ENCODE measurements at places on chromosomes 3 and 15.

GRCh38 chr3:49717959-49718857 lies 1.3 kb downstream of the AMIGO3 start:
- DNase-seq = no peak

- DNase-seq = no peak
Observed at GRCh38 chr3:159796744-159797143, 191.9 kb upstream of the IL12A start.

DNA sequence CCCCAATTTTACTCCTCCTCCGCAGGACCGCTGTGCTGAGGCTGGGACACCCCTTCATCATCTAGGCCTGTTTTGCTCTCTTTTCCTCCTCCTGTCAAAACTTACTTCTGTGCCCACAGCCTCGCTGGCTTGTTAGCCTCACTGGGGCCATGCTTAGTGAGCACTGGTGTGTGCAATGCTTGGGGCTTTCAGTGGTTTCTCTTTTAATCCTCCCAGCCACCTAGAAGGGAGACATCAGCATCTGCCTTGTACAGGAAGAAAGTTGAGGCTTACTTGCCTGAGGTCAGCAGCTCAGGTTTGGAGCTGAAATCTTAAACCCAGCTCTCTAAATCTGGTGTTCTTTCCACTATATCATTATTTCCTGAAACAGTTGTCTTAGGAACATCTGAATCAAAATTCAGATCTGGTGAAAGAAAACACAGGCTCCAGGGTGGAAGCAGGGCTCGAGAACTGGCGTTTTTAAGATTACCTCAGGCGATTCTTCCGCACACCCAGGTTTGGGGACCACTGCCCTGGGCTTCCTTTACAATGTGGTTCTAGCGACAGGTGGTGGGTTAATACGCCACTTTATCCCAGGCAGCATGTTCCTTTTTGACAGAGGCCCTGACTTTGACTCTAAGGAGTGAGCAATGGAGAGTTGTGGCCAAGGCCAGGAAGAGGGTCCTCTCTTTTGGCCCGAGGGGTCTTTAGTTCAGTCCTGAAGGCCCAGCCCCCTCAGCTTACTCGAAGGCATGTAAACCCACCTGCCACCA lies 3.8 kb downstream of the THSD4 start:
- DNase-seq = no peak

- no peak for DNase-seq
Observed at GRCh38 chr3:49900491-49901153, 3.1 kb downstream of the MST1R start.

DNA sequence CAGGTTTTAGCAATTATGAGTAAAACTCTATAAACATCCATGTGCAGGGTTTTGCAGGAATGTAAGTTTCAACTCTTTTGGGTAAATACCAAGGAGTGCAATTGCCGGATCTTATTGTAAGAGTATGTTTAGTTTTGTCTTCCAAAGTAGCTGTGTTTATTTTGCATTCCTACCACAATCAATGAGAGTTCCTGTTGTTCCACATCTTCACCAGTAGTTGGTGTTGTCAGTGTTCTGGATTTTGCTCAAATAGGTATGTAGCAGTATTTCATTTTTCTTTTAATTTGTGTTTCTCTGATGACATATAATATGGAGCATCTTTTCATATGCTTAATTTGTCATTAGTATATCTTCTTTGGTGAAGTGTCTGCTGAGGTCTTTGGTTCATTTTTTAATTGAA lies 185.1 kb upstream of the GALNT15 start:
- no peak for DNase-seq

DNA sequence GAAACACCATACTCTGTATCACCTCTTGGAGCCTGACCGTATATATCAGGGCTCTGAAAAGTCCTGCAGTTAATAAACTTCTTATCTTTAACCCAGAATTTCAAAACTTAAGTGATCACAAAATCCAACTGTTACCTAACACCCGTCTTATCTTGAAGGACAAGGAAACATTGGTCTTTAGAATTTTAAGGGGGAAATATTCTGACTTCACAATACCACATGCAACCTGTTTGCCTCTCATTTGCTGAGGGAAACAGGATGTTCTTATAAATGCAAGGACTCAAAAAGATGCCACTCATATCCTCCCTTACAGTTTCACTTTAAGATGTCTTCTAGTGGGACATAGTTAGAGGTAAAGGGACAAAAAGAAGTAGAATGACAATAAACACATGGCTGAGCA lies 67.9 kb downstream of the CRTC3 start:
- no peak for DNase-seq

DNA sequence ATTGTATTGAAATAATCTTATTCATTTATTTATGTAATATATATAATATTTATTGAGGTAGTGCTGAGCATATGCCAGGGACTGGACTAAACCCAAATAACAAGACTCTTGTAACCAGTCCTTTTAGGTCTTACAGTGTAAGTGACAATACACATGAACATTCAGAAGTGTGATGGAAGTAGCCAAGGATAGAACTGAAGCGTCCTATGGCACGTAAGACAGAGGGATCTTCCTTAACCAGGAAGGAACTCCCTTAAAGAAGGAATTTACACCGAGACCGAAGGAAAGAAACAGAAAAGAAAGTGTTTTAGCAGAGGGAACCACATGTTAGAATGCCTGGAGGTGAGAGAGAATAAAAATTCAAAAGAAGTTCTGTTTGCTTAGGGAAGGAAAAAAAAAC lies 23.6 kb upstream of the CLDN1 start:
- no peak for DNase-seq

GRCh38 chr3:179265875-179266274 lies 15.0 kb upstream of the KCNMB3 start:
- no peak for DNase-seq

- no peak for DNase-seq
Observed at GRCh38 chr3:177553012-177553411, 355.7 kb upstream of the TBL1XR1 start.

GRCh38 chr3:127473244-127474024 lies 117.1 kb downstream of the TPRA1 start:
- no peak for DNase-seq

- DNase-seq = no peak
Observed at GRCh38 chr3:23728601-23729117, 77.1 kb upstream of the UBE2E1 start.

GRCh38 chr3:50155491-50155878 lies 361 bp downstream of the SEMA3F start:
- DNase-seq = no peak

Measured in hypothalamus (tissue), 51 donors.